ENCODE measurements at places on chromosomes 3 and 15.

GRCh38 chr3:160401291-160402095 is 2.0 kb downstream of the SMC4 start:
- no peak for DNase-seq

- DNase-seq, result no peak
These were observed 615.8 kb upstream of the ZNF385D start for GRCh38 chr3:22366781-22367180.

DNA sequence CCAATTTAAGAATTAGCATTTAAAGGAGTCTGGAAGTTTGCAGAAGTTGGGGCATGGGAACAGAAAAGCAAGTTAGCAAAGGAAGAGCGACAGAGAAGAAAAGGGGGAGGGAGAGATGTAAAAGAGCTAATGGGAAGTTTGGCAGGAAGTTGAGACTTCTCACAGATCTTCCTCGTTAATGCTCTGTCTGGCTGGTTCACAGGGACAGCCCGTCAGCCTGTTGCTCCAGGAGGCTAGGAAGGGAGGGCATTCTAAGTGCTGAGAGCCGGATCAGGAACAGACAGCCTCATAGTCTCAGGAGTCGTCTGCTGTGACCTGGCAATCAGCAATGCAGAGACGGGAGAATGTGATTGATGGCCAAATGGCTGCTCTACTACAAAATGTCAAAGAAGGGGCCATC is 150.3 kb downstream of the AGBL1 start:
- no peak for DNase-seq

DNA sequence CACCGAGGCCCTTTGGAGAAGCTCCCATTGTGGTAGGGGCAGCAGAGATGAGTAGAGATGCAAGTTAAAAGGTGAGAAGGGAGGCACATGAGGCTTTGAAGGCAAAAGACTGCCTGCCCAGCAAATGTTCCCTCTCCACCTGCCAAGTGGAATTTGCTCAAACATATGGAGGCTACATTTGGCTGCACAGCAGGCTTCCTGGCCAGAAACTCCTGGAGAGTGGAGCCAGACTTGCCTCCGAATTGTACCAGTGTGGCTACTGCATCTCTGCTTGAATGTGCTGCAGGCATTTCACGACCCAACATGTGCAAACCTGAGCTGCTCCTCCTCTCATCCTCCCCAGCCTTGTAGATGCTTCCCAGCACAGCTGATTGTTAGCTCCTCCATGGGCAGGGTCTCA is 229.2 kb downstream of the ZNF621 start:
- no peak for DNase-seq
